ENCODE measurements at places on chromosomes 6 and 20.
A peak's percentile ranks its signal among the peaks of the same experiment; 100 is the strongest.

DNA sequence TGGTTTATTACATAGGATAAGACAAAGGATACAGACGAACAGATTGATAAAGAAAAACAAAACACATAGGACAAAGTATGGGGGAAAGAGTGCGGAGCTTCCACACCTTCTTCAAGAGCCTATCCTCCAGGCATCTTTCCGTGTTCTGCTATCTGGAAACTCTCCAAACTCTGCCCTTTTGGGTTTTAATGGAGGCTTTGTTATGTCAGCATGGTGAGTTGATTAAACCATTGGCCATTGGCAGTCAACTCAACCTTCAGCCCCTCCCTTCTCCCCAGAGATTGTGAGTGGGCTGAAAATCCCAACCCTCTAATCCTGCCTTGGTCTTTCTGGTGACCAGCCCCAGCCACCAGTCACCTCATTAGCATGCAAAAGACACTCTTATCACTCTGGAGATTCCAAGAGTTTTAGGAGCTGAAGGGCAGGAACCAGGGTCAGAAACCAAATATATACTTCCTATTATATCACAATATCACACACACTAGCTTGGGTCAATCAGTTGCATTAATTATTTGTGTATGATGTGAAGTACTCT, 23.8 kb downstream of the HLA-DOB start:
- no peak for DNase-seq

GRCh38 chr6:127085181-127085580, 33.3 kb upstream of the RSPO3 start:
- no peak for DNase-seq

DNA sequence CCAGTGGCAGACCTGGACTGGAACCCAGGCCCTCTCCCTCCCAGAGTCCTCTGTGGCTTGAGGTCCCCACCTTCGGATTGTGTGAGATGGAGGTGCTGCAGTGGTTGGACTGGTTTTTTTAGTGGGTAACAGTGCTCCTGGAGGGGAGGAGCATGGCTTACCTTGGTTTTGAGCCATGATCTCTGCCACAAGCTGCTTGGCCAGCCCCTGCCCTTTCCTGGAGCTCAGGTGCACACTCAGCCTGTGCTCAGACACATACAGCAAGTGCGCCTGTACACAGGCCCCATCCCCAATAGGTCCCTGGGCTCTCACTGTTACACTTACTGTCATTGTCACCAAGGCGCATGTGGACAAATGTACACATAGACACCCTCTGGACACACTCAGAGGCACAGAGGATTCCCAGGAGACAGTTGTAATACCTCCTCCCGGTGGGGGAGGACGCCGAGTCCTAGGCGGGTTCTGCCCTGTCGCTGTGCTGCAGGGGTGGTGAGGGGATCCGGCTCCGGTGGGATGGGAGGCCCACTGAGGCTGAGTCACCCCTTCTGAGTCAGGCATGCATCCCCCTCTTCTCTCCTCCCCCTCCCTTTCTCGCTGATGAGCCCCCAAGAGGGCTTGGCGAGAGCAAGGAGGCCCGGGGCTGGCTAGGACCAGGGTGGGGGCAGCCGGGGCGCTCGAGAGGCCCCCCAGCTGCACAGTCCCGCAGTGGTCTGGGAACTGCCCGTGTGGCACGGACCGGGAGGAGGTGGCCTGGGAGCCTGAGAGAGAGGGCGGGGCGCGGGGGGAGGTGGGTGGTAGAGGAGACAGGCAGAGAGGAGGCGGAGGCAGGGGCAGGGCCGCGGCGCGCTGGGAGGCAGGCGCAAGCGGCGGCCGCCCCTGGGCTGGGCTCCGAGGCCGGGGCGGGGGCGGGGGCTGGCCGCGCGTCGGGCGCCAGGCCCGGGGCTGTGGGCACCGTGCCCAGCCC, 522 bp upstream of the EPB41L1 start:
- DNase-seq: peak; percentile 25

DNA sequence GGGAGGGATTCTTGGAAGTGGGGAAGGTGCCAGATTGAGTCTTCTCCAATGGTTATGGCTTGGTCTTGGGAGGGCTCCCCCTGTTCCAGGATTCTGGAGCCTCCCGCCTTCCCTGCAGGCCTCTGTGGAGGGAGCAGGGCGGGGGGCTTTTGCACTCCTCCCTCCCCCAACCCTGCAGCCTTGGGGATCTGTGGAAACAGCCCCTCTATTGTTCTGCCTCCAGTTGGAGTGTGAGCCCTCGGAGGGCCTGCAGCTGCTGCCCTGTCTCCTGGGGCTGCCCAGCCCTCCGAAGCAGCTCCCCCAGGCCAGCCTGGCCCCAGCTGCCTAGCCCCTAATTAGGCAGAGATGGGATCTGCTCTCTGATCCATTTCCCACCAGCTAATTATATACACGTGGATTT, 14.7 kb downstream of the FAM110A start:
- DNase-seq: no peak

Data from NCI-H1694 (cell line).